Iris pigment epithelial cell (primary cell): ENCODE measurements at places on chromosomes 3 and 15.

DNA sequence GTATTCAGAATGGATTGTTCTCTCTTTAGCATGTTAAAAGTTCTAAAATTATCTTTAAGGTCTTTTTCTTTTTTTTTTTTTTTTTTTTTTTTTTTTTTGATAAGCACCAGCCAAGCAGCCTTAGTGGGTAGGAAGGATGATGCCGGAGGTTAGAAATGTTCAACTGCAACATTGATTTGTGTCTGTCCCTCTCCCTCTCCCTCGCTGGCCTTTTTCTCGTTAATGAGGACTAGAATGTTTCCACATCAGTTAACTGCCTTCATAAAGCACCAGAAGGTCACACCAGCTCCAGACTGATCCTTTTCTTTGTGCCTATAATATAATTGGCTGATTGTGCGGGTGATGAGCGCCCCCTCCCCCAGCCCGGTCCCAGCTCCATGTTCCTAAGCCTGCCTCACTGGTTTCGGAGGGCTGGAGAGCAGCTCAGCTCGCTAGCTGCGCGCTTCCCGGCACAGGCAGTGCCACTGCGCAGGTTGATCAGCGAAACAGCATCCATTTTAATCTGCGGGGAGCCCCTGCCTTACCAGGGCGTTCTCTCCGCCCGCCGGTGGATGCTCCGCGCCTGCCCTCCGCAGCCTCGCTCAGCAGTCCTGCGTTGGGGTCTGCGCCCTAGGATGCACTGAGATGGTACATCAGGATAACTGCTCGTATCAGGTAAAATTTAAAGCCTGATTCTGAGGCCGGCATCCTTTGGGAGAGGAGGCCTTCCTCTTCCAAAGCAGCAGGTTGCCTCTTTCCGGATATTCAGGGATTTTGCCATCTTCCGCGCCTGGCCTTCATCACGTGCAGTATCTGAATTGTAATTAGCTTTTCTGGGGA is 148.9 kb upstream of the IL12A start:
- DNase-seq, result peak; percentile 71

DNA sequence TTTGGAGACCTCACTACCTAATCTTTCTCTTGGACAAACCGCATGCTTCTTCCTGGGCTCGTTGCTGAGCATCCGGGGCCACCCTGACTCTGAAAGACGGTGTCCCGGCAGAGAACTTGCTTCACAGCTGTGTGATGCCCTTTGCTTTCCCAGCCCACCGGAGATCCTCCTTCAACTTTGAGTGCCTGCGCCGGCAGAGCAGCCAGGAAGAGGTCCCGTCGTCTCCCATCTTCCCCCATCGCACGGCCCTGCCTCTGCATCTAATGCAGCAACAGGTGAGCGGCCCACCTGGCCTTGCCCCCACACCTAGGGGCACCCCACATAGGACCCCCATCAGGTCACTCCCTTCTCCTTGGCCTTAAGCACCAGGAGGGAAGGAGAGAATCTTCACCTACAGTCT is 37.7 kb downstream of the CHDH start:
- DNase-seq, result no peak

DNA sequence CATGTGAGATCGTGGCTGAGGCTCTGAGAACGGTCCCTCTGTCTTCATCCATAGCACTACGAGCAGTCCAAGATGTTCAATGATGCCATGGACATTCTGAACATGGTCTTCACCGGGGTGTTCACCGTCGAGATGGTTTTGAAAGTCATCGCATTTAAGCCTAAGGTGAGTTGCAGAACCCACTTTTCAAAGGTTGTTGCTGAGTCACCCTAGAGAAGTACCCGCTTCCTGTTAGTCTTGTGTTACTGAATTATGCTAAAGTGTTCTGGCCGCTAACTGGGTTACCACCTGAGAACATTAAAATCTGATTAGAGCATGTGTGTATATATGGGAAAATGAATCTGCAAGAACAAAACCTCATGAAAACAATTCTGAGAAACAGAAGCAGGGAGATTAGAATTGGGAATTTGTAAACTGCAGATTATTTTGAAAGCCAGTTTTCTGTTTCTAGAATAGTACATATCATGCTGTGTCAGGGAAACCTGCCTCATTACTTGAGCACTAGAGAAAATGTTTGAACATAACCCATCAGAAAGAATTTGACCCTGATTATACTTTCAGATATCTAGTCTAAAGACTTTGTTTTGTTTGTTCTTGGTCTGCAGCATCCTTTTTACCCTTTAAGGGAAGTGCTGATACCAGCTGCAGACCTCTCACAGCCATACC is 92.6 kb downstream of the CHDH start:
- DNase-seq, result no peak

GRCh38 chr3:115830764-115831395 is 207.6 kb downstream of the GAP43 start:
- no peak for DNase-seq

GRCh38 chr3:83953417-83954089 is 1005.2 kb upstream of the CADM2 start:
- peak; percentile 66 for DNase-seq

- DNase-seq, result no peak
Measured at GRCh38 chr3:45687828-45688193, 1.4 kb upstream of the SACM1L start.

- no peak for DNase-seq
Measured at GRCh38 chr3:106485802-106486201, 617.0 kb upstream of the CBLB start.

DNA sequence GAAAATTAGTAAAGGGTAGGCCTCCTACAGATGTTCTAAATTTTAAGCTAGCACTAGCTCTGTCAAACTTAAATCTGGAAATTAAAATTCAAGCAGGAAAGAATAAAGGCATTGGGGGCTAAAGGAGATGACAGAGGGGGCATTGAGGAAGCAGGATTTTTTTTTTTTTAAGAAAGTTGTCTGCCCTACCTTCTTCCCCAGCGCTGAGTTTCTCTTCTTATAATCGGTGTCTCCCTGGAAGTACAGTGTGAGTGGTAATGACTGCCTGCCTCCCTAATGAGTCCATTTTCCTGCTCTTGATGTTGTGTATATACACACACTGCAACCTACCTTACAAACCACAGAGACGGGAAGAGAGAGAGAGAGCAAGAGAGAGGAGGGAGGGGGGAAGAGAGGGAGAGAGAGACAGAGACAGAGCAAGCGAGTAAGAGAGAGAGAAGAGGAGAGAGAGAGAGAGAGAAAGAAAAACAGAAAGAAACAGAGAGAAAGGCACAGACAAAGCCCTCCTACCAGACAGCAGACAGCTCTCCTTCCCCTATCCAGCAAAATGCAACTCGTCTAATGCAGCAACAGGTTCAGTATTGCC is 47.0 kb downstream of the ZBTB20 start:
- DNase-seq, result peak; percentile 73

DNA sequence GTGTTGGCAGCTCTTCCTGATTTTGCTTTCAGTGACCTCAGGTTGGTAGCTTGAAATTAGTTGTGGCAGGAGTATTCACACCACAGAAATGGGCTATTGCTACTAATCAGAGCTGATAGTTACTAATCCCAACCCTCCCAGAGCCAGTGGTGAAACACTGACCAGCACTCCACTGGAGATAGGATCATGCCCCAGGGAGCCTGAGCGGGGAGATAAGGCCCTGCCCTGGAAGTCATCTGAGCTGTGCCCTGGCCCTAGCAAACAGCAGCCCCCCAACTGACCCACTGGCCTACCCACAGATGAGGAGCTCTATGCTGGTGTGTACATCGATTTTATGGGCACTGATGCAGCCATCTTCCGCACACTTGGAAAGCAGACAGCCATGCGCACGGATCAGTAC is 9.4 kb upstream of the GNAT1 start:
- DNase-seq, result no peak

DNA sequence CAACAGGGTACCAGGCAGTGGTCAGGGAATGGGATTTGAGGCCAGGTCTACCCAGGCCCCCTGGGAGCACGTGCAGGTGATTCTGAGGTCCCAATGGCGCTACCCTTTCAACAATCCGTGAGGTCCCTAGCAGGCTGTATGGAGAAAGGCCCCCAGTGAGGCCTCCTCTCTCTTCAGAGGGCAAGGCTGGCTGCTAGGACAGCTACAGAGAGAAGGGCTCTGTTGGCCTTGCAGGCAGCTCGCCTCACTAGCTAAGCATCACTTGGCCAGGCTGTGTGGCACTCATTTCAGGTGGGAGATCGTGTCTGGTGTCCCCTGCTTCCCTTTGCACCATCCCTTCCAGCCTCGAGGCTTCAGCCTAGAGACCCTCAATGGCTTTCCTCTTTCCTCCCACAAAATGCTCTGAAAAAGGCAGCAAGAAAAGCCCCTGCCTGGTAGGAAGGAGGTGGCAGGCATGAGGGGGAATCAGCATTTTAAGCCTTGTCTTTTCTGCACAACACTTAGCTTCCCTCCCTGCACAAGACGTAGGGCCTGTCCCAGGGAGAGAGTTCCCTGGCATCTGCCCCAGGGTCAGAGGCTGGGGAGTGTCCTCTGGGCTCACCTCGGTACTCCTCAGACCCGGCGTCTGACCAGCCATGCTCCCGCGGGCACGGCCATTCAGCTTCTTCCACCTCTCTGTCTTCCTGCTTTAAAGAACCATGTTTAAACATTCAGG is 111.8 kb downstream of the ASB7 start:
- DNase-seq, result no peak

DNA sequence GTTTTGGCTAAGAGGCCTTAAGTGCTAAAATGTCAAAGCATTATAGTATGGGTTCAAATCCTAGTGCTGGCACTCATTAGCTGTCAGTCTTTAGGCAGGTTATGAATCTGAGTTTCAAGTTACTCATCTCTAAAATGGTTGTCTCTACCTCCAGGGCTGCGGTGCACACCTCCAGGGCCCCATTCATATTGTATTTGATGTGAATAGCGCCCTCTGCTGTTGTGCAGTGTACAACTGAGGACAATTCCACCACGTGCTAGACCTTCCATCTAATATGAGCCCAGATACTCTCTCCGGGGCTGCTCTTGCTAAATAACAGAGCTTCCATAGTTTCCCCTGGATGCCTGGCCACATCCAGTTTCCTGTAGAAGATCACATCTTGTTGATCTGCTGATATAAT is 54.3 kb downstream of the OXNAD1 start:
- DNase-seq, result no peak

GRCh38 chr3:187695449-187695848 is 6.9 kb downstream of the RTP2 start:
- no peak for DNase-seq

DNA sequence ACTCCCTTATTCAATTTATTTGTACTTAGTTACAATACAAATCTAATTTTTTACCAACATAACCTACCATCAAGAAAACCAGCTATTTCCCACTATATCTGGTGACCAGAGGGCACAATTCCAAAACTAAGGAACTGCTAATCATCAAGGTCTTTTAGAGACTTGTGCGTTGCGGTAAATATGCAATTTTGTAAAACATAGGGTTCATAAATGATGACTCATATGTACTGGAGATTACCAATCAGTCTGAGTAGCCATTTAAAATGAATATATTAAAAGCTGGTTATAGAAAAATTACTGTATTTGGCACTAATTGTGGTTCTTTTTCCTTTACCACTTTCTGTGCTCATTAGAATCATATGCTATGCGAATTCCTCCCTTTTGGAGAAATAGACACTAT is 859.6 kb downstream of the ROBO1 start:
- peak; percentile 76 for DNase-seq

GRCh38 chr3:129330409-129330808 is 51.7 kb downstream of the HMCES start:
- DNase-seq, result no peak

GRCh38 chr3:116824208-116824607 is 114.6 kb downstream of the TUSC7 start:
- no peak for DNase-seq

- peak; percentile 7 for DNase-seq
Measured at GRCh38 chr15:79769069-79769481, 127.7 kb downstream of the MTHFS start.

GRCh38 chr3:134464064-134464688 is 21.6 kb downstream of the ANAPC13 start:
- peak; percentile 90 for DNase-seq

GRCh38 chr15:62648954-62649353 is 393.6 kb upstream of the TPM1 start:
- DNase-seq, result peak; percentile 10

DNA sequence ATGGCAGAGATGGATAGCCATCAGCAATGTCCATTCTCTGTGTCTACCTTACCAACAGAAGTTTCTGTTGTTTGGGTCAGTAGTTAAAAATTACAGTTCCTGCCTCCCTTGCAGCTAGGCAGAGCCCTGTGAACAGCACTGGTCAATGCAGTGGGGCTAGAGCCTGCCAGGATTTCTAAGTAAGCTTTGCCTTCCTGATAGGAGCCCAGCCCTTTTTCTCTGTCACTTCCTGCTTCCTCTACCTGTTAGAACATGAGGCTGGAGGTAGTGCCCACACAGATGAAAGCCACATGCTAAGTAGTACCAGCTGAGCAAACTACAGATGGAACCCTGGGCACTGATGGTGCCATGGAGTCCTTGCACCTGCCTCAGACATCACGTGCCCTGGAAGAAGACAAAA is 45.0 kb downstream of the MGLL start:
- no peak for DNase-seq

DNA sequence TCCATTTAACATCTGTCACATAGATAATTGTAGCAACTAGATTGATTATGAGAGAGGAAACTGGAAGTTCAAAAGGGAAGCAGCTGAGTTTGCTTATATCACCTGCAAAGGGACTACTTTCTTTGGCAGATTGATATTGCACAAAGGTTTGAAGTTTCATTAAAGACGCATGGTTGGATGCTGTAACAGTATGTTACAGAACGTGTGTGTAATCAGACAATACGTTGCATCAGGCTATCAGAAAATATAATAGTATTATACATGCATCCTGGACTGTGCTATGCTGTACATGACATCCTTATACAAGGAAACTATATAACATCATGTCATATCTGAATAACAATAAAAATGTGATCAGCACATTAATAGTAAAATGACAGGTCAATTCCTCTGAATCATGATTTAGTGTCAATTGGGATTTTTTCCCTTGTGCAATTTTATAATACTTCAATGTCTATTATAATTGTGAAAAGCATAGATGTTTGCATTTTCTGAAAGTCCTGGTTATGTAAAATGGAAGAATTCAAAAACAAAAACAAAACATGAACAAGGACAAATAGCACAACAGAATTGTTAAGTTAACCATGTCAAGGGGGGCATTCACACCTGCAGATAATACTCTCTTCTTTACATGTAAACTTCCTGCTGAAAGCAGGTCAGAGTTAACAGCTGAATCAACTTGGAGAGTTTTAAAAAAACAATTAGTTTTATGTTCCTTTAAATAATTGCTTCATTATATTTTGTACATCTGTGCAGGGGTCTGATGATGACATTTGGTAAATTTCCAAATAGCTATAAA is 283.2 kb upstream of the KCNH8 start:
- DNase-seq, result no peak

- peak; percentile 34 for DNase-seq
Measured at GRCh38 chr3:55521064-55521737, 34.1 kb upstream of the WNT5A start.

GRCh38 chr3:71955240-71956068 is 170.5 kb upstream of the PROK2 start:
- peak; percentile 69 for DNase-seq
